ENCODE measurements at places on chromosomes 6 and 20.

- DNase-seq, result no peak
Measured at GRCh38 chr20:53245574-53245973, 273.4 kb downstream of the TSHZ2 start.

- DNase-seq, result no peak
Measured at GRCh38 chr6:121848523-121849255, 413.2 kb downstream of the GJA1 start.

DNA sequence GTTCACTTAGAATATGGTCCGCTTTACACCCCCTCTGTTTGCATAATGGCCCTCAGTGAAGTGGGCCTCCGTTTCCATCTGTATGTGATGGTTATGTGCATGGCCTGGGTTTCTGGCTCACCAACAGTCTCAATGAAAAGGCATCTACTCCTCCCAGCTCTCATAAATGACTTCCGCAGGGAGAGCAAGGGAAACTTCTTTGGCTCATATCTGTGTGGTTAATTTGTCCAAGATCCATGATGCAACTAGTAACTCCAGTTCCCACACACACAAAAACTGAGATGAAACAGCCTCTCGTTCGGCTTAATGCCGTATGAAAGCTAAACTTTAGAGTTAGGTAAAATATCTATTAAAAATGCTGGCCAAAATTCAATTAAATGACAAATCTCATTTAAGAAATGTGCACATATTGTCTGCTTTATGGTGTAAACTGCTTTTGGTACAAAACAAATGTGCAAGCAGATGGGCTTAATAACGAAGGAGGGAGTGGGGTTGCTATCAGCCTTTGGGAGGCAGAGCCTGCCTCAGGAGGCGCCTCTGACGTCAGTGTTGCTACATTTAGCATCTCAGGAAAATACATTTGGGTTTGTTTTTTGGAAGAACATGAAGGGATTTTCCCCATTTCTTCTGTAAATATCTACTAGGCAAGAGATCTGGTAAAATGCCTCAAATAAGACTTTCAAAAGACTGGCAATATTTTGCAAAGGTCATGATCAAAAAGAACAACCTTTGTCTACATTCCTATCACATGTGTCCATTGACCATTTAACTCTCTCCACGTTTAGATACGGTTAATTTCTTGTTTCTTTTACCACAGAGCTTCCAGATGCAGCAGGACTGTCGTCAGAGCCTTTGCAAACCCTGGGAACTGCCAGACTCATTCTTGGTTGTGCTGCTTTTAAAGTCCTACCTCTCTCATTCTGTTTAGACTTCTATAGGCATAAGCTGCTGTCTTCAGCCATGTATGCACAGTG is 96.8 kb downstream of the ARMC2 start:
- DNase-seq, result no peak

- no peak for DNase-seq
Measured at GRCh38 chr20:45055056-45055455, 45.9 kb downstream of the KCNS1 start.

DNA sequence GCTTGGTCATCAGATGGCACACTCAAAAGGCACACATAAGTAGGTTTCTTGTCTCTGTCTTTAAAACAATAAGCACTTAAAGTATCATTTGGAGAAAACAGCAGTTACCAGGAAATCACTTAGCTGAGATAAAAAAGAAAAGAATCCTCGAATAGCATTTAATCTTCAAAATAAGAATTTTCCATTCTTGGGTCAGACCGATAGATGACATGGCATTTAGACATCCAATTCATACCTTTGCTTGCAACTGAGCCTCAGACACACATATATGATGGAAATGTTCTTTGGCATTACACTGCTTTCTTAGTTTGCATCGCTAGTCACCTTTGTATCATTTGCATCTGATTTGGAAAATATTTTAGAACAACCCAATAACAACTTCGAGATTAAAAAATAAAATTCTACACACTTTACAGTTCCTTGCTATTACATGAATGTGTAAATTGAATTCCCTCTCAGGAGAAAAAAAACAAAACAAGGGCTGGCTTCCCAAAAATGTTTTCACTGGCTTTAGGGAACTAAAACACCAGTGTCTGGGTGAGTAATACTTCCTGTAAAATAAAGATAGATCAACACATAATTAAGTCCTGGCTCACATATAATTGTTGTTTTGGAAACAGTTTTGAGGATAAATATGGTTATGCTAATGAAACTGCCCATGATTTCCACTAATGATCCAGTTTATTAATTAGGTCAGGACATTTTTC is 1.3 kb upstream of the RNF217 start:
- no peak for DNase-seq

- DNase-seq, result no peak
Measured at GRCh38 chr20:32281711-32282110, 4.3 kb downstream of the KIF3B start.

DNA sequence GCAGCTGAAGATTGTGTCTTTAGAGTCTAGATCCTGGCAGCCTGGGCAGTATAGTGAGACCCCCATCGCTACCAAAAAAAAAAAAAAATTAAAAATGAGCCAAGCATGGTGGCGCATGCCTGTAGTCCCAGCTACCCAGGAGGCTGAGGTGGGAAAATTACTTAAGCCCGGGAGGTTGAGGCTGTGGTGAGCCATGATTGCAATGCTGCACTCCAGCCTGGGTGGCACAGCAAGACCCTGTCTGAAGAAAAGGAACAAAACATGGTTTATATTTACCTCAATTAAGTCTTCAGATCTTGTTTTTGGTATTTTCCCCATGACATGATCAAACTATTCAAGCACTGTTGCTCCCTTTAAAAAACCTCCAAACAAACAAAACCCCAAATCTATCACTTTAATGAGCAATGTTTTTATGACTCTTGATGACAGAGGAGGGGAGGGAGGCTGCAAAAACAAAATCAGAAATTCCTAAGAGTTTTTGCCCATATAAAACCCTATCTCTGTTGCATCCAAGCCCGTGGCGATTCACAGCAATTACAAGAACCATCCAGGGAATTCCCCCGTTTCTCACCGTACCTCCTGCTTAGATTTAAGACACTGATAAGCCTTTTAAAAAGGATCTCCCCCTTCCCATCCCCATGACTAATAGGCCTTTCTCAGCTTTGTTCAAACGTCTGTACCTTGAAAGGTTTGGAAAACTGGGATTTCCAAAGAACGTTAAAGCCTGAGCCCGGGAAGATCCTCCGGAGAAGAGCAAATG is 259.9 kb downstream of the BMP7 start:
- no peak for DNase-seq

DNA sequence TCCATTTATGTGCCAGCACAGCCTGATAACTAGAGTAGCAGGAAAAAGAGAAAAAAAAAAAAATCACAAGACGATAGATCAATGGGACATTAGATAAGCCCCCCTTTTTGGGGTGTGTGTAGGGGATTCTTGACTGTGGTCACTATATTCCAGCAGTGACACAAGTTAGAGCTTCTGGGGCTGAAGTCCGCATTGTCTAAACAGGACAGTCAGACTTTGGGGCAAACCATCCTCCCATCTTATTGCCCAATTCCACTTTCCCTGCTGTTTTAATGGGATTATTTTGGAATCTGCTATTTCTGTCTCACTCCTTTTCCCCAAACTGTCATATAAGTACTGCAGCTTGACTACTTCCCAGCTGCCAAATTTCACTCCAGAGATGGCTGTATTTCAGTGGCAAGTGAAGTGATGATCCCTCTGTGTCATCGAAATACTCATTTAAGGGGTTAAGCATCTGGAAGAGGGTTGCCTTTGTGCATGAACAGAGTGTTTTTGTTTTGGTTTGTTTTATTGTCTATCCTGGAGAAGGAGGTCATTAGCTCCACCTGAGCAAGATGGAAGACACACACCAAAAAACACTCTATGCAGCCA is 182.5 kb downstream of the ATXN1 start:
- DNase-seq, result no peak

GRCh38 chr6:45260696-45261095 is 67.4 kb upstream of the RUNX2 start:
- no peak for DNase-seq

GRCh38 chr6:26270486-26270861 is 94.5 kb upstream of the BTN3A2 start:
- DNase-seq, result no peak

- no peak for DNase-seq
Measured at GRCh38 chr20:62885896-62886708, 24.5 kb upstream of the TCFL5 start.

- DNase-seq, result no peak
Measured at GRCh38 chr6:16216501-16217155, 21.8 kb upstream of the GMPR start.

DNA sequence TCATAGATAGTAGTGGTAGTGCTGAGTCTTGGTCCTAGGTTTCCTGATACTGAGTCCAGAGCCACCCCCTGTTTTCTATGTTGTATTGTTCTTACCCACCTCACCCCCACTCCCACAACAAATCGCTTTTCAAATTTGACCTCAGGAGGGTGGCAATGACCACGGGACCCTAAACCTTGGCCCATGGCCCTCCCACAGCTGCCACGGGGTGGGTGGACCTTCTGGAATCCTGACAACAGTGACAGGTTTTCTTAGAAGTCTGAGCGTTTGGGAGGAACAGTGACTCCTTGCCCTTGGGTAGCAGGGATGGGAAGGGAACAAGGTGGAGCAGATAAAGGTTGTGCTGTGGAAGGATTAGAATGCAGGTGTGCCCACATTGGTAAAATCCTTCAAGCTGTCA is 36.9 kb downstream of the TGM3 start:
- no peak for DNase-seq

- no peak for DNase-seq
Measured at GRCh38 chr20:62818592-62819493, 2.0 kb downstream of the COL9A3 start.

DNA sequence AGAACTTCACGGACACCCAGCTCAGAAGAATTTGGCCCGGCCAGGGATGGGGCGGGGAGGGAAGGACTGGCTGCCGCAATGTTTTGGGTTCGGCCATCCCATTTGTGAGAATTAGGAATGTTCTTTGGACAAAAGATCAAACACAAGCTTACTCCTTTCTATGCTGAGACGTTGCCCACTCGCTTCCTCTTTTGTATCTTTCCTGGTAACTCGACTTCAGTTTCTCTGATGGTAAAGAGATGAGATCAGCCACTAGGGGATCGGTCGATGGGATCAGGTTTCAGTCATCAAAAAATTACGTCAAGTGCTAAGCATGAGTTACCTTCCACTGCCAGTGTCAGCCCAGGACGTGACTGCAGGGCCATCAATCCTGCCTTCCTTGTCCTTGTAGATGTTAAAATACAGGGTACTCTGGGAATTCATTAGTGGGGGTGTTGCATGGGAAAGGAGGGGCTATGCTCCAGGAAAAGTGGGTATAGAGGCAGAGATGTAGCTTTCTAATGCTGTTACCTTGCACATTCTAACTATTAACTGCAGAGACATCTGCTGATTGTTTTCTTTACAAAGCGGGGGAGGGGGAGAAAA is 190.2 kb downstream of the TSHZ2 start:
- no peak for DNase-seq

DNA sequence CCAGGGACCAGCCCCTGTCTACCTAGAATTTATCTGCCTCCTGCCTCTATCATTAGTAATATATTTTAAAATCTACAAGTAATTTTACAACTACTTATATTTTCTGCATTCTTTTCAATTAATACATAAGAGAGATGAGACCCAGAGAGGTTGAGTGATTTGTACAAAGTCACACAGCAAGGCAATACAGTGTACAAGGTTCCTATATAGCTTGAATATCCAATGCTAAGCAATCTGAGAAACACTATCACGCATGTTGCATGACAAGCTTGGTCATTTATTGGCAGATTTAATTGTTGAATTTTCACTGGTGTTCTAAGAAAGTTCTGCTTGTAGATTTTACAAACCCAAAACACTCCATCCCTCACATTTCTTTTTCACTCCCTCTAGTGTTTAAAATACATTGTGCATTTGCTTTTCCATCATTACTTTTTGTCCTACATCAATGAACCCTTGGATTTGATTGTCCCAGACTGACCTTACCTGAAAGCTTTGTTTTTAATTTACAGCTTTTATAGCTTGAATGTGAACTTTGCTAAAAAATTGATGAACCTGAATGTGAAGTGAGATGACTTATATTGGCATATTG is 520.9 kb upstream of the CITED2 start:
- DNase-seq, result no peak

DNA sequence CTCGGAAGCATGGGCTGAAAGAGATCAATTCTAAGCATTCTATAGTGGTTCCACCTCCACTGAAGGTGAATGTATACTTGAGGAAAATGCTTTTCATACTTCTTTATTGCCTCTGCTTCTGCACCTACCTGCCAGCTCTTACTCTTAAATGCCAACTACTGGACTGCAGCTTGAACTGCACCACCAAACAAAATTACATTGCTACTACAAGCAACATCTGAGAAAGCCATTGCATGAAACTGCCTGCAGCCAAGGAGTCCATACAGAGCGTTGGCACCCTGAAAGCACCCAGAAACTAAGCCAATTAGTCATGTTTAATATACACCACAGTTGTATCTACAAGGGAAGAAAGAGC is 440.9 kb downstream of the BTBD3 start:
- no peak for DNase-seq

GRCh38 chr20:577167-577791 is 32.8 kb downstream of the TCF15 start:
- no peak for DNase-seq

DNA sequence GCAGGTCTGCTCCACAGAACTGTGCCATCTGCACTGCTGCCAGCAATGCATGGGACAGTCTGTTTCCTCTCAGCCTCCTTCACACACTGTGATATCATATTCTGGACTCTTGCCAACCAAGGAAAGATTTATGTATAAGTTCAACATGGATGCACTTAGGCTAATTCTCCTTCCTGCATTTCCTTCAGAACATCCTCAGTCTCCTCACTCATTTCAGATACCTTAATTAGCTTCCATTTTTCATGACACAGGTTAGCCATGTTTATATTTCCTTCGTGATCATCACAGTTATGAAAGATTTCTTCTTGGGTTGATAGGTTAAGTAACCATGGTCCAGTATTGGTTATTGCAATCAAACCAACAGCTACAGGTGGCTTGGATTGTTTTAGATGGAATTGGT is 46.4 kb upstream of the DDR1 start:
- DNase-seq, result no peak

DNA sequence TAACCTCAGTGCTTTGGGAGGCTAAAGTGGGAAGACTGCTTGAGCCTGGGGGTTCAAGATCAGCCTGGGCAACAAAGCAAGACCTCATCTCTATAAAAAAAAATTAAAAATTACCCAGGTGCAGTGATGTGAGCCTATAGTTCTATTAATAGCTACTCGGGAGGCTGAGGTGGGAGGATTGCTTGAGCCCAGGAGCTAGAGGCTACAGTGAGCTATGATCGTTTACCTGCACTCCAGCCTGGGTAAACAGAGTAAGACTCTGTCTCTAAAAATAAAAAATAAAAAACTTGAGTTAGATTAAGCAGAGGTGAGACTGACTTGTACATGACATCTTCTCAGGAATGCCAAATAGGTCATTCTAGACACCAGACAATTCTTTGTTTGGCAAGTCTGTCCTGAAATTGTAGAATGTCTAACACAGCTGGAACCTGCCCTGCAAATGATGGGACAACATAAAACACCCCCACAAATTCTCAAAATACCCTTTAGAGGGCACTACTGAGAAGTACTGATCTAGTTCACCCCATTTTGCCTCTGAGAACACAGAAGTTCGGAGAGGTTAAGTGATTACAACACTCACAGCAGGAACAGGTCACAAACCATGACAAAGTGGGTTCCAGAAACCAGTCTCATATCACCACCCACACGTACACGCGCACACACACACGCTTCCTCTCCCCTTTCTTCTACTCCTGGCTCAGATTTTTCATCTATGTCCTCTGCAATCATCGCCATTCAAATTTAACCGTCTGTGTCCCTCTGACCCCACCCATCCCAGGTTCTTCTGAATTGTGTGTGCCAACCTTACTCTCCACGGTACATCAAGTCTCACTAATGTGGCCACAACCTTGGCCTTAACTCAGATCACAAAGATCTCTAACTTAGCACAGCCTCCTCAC is 38.3 kb downstream of the ARHGAP18 start:
- DNase-seq, result no peak

Measured in T-helper 17 cell (primary cell).